ENCODE measurements at places on chromosomes 7 and 10. TPM values are rescaled to one million over a fixed set of nuclear protein-coding genes. Genes with fewer than 3 reads are reported as not detected.

XRCC2 gene
- 4.2 TPM for total RNA-seq

- DNase-seq: no peak
Measured at GRCh38 chr7:64312826-64313225, 935 bp upstream of the ZNF736 start.

DLX5 gene
- not detected for total RNA-seq

DRGX gene
- not detected for total RNA-seq

SLC26A3 gene
- not detected for total RNA-seq

GRID2IP gene
- total RNA-seq: not detected

- DNase-seq: peak; percentile 51
Measured at GRCh38 chr10:32054094-32054493, 2.1 kb downstream of the KIF5B start.

SPDYE5 gene
- total RNA-seq: not detected

CNPY1 gene
- total RNA-seq: not detected

DNA sequence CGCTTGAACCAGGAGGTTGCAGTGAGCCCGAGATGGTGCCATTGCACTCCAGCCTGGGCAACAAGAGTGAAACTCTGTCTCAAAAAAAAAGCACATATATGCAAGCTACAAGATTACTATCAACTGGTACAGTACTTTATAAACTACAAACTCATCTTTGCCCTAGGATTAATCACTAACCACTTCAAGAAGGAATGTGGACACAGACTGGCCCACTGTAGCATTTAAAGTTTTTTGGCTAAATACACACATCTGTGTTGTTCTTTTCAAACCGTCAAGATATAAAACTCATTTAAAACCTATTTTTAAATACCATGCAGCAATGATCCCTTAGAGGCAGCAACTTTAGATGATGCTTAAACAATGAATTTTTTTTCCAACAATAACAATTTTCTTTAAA lies 205.4 kb downstream of the IMMP2L start:
- DNase-seq: peak; percentile 53

DNA sequence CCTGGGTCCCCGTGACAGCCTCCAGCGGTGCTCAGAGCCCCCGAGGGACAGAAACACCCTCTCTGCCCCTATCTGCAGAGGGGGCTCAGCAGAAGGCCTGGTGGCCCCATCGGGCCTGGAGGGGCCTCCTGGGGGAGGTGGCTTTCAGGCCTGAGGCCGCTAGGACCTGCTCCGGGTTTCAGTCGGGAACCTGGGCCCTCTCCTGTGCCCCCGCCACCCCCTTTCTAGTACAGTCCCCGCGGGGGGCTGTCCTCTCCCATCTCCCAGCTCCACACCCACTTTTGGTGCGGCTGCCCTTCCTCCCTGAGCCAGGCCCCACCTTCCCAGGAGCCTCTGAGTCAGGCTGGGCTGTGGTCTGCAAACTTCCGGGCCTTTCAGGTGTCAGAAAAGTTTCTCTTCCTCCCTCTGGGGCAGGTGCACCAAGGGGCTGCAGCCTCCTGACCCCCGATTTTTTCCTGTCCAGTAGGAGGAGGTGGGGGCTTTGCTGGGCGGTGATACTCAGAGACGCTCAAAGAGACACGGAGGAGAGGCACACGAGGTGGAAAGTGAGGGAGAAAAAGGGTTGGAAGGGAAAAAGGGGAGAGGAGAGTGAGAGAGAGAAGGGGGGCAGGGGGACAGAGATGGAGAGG lies 692 bp downstream of the CARD11 start:
- DNase-seq: no peak

DNA sequence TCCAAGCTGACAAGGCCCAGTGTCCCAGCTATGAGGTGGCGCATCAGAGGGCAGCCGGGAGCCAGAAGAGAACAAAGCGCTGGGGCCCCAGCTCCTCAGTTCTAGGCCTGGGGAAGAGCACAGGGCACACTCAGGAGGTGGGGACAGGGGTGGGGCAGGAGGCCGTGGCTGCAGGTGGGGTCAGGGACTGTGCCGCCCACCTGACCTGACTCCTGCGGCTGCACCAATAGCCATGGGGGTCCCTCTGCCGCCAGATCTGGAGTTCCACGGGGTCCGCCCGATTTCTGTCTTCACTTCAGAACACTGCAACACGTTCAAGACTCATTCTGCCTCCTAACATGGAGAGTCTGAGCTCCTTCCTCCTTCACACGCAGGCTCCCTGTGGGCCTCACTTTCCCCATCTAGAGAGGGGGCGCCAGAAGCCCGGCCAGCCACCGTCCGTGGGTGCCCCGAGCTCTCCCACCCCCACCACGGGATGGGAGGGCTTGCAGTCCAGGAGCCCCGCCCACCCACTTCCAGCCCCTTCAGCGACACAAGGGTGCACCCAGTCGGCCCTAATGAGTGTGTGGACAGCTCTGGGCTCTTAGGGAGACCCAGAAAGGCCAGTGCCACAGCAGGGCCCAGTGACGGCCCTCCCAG lies 278.3 kb downstream of the MAD1L1 start:
- no peak for DNase-seq

DNA sequence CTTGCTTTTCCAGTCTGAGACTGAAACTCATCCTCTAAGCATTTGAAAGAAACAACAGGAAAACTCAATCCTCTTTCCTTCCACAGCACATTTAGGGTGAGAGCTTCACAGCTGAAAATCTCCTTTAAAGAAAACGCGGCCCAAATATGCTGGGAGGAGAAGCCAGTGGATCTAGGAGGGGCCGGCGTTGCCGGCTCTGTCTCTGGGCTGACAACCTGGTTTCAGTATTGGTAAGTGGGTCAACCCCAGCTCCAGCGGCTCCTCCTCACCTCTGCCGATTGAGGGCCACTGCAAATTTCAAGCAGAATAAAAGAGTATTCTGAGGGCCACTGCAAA lies 75.3 kb upstream of the CPXM2 start:
- DNase-seq: no peak
